ENCODE measurements at places on chromosomes 7 and 10.
A peak's percentile ranks its signal among the peaks of the same experiment; 100 is the strongest.

DNA sequence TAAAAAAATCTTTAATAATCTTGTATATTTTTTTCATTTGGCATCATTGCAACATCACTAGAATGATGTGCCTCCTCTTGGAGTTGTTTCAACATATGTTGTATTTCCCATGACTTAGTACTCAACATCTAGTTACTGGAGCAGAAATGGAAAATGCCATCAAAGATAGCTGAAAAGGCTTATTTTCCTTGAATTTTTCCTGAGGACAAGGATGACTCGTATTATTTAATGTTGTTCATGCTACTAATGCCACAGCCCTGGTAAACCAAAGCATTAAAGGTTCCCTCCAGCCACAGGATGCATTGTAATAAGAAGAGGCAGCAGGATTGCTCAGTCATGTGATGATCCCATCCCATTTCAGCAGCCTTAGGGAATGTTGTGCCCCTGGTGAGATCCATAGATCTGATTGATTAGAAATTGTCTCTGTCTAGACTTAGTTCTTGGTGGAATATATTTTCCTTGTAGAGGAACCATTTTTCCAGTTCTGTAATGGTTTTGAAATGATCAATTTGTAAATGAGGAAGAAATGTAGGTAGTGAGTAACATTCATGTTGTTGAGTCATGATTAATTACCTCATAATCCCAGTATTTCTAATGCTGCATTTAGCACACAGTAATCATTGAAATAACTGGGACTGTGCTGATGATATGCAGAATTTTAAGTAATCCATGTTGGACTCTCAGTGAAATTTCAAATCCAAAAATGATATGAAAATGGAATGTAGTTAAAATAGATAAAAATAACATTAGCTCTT, 91.3 kb upstream of the SMIM30 start:
- peak; percentile 17 for DNase-seq

DNA sequence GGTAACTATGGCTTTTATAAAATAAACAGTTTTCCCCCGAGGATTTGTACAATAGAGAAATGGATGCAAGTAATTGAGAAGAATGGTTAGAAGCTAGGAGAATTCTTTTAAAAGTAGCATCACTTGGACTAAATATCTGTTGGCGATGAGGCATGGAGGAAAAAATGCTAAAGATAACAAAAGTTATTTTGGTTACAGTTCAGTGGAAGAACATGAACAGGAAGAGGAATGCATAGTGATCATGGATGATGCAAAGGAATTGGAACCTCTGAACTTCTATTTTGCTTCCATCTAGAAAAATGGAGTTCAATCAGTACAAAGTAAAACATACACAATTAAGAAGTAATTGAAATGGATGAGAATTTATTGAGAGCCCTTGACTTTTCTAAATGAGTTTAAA, 32.9 kb downstream of the ENTPD1 start:
- DNase-seq, result no peak

DNA sequence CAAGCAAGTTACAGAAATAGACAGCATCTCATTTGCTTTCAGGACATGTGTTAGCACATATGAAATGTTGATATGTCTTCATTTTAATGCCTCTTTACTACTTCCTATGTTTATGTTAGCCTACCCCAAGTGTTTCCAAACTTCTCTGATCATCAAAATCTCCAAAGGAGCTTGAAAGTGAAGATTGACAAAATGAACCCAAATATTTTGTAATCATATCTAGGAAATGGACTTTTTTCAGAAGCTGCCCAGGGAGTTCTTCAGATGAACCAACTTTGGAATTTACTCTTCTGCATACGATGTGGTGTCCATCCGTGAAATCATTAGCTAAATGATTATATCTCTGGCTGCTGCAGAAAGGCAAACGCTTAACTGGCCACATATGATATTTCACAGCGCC, 101.2 kb upstream of the AOAH start:
- no peak for DNase-seq

DNA sequence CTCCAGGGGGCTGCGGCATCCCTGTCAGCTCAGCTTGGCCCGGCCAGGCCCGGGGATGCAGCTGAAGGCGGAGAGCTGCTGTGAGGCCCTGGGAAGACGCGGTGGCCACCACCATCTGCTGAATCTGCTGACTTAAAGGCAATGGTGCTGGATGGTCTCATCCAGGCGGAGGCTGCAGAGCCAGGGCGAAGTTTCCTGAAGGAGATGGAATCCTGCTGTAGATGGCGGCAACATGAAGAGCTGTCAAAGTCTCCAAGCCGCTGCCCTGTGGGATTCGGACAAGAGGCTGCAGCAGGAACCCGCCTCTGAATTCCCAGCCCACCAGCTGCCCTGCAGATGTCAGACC, 200.1 kb downstream of the PTPRN2 start:
- no peak for DNase-seq

GRCh38 chr10:117674646-117675045, 132.1 kb downstream of the EMX2 start:
- DNase-seq, result no peak

GRCh38 chr7:76011442-76011861, 17.1 kb upstream of the TMEM120A start:
- DNase-seq, result no peak

DNA sequence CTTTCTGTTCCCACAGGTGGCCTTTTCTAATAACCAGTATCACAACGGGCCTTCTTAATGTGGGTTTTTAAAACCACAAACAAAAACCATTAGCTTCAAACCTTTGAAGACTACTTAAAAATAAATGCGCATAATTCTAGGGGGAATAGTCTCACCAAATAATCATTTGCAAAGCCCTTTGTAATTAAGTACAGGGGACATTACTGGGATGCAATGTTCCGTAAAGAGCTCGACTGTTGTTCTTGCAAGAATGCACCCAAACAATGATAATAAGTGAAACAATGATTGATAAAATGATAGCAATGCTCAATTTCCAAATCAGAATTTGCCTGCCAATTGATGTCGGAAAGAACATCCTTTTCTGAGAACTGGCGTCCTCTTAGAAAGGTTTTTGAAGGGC, 589.1 kb upstream of the ADARB2 start:
- no peak for DNase-seq

DNA sequence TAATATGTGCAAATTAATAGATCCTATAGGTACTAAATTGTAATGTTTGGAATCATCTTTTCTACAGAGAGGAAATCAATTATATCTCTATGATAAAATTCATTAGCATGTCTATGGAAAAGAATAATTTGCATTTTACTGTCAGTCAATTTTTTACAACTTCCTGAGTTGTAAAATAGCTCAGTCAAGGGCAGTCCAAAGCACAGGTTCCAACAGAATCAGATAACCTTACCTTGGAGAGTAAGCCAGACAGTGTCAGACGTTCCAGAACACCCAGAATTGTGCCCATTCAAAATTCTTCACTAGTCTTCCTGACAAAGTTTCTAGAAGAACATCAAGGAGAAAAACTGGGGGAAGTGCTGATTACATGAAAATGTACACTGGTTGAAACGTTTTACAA, 31.1 kb upstream of the IMMP2L start:
- DNase-seq, result no peak

- no peak for DNase-seq
Measured at GRCh38 chr10:71666639-71667386, 52.8 kb downstream of the C10orf105 start.

GRCh38 chr7:86708031-86708680, 64.4 kb downstream of the GRM3 start:
- DNase-seq, result no peak

DNA sequence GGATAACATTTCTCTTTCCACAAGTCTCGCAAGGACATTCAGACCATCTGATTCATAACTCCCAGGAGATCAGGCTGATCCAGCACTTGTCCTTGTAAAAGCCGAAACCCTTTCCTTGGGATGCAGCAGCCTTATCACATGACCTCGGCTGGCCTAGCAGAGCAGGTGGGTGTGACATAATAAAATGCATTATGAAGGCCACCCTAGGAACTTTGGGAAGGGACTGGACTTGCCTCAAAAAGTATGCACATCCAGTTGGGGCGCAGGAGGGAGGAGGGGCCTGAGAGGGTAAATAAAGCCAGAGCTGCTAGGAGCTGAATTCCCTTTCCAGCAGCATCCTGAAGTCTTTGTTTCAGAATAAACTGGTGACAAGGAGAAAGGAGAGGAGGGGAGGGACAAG, 260.8 kb downstream of the SNX13 start:
- DNase-seq, result no peak

DNA sequence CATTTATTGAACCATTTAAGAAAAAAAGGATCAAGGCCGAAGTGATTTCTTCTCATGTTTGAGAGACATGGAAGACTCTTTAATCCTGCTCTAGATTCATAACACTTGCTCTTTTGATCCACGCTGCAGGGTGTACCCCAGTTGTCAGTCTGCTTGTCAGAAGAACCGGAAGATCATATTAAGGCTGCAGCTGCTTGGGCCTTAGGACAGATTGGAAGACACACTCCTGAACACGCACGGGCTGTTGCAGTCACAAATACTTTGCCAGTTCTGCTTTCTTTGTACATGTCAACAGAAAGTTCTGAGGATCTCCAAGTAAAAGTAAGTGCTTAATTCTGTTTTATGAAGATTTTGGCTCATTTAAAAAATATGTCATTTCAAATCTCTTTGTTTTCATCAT, 46.3 kb downstream of the SPAG6 start:
- no peak for DNase-seq

GRCh38 chr7:130961128-130961601, 227.2 kb upstream of the KLF14 start:
- peak; percentile 78 for DNase-seq

GRCh38 chr7:114369294-114369693, 45.3 kb upstream of the FOXP2 start:
- DNase-seq, result no peak

- DNase-seq, result peak; percentile 45
Measured at GRCh38 chr10:4541292-4541691, 284.7 kb upstream of the AKR1E2 start.

GRCh38 chr7:31408140-31408729, 67.7 kb upstream of the NEUROD6 start:
- DNase-seq, result peak; percentile 13

- DNase-seq, result no peak
Measured at GRCh38 chr10:61541960-61542359, 88.8 kb upstream of the TMEM26 start.

DNA sequence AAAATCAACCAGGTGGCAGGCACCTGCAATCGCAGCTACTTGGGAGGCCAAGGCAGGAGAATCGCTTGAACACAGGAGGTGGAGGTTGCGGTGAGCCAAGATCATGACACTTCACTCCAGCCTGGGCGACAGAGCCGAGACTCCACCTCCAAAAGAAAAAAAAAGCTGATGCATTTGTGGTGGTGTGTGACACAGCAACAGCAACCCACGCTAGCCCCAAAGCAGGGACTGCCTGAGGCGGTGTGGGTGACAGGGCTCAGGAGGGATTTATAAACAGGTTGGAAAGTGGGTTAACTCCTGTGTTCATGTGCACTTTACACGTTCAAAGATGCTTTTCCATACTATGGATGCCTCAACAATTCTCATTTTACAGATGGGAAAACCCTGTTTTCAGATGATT, 395.9 kb upstream of the PODXL start:
- DNase-seq, result no peak

DNA sequence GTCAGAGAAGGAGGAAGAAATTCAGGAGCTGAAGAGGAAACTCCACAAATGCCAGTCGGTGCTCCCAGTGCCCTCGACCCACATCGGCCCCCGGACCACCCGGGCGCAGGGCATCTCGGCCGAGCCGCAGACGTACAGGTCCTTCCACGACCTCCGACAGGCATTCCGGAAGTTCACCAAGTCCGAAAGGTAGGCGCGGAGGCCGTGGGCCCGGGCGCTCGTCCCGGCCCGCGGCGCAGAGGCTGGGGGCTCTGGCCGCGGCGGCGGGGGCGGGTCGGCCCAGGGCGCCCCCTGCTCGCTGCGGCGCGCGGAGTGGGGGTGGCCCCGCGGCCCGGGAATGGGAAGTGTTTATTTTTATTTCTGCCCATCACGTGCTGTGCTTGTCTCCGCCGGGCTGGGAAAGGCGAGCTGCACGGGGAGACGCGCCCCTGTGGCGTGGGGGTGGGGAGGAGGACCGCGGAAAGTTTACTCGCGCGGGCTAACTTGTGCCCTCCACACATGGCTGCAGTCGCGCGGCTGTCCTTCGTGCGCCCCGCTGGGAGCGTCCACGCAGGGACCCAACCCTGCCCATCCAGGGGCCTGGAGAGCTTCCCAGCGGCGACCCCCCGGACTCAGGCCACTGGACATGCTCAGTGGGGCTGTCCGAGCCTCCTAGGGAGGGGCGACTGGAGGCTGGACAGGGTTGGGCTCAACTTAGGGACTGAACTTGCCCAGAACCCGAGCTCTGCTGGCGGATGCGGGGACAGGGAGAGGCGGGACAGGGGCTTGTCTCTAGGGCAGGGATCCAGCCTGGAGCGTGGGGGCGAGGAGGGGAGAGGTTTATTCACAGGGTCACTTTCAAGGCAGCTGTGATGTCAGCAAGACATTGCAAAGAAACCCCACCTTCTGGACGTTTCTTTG, 82.6 kb upstream of the PRKG1 start:
- peak; percentile 50 for DNase-seq

DNA sequence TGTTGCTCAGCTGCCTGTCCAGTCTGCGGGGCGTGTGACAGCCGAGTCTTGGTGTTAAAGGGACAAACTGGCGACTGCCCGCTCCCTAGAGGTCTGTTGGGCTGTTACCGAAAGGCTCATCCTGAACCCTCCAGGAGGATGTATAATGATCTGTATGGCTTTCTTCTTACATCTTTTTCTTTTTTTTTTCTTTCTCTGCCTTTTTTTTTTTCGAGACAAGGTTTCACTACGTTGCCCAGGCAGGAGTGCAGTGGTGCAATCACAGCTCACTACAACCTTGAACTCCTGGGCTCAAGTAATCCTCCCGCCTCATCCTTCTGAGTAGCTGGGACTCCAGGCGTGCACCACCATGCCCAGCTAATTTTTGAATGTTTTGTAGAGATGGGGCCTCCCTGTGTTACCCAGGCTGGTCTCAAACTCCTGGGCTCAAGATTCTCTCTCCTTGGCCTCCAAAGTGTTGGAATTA, 857 bp downstream of the INTS15 start:
- peak; percentile 25 for DNase-seq

GRCh38 chr10:80292607-80293239, 3.3 kb upstream of the MAT1A start:
- no peak for DNase-seq
